ENCODE measurements at places on chromosomes 16 and 17. TPM values are rescaled to one million over a fixed set of nuclear protein-coding genes. Genes with fewer than 3 reads are reported as not detected.
A peak's percentile ranks its signal among the peaks of the same experiment; 100 is the strongest.

The ZG16 gene
- total RNA-seq, result not detected

The ST6GALNAC2 gene
- 1.0 TPM for total RNA-seq

The SRL gene
- total RNA-seq, result 51.1 TPM

The RCVRN gene
- total RNA-seq, result not detected

The ZSCAN10 gene
- 0.78 TPM for total RNA-seq

The ANKRD40CL gene
- not detected for total RNA-seq

The SMIM36 gene
- total RNA-seq, result not detected

The RNF227 gene
- 20.3 TPM for total RNA-seq

The AIPL1 gene
- not detected for total RNA-seq

GRCh38 chr16:65124212-65124548, 2.3 kb upstream of the CDH11 start:
- peaks cover 13% of the 10 kb centered on the region for H3K4me1 ChIP-seq
- no peaks in the 10 kb centered on the region for H3K36me3 ChIP-seq
- H3K27ac ChIP-seq, result no peak overlapping the region
- H3K4me3 ChIP-seq, result no peak overlapping the region

- H3K27me3 ChIP-seq, result no peaks in the 10 kb centered on the region
- H3K4me1 ChIP-seq, result peaks cover 6% of the 10 kb centered on the region
- no peak for DNase-seq
- no peaks in the 10 kb centered on the region for H3K36me3 ChIP-seq
Observed at GRCh38 chr16:78105517-78105916, 6.1 kb downstream of the WWOX start.

GRCh38 chr16:75319513-75320411, 68.3 kb upstream of the BCAR1 start:
- no peak overlapping the region for H3K4me3 ChIP-seq
- H3K27ac ChIP-seq, result no peak overlapping the region
- H3K27me3 ChIP-seq, result no peaks in the 10 kb centered on the region
- no peak for DNase-seq
- peaks cover 25% of the 10 kb centered on the region for H3K4me1 ChIP-seq
- no peaks in the 10 kb centered on the region for H3K36me3 ChIP-seq

DNA sequence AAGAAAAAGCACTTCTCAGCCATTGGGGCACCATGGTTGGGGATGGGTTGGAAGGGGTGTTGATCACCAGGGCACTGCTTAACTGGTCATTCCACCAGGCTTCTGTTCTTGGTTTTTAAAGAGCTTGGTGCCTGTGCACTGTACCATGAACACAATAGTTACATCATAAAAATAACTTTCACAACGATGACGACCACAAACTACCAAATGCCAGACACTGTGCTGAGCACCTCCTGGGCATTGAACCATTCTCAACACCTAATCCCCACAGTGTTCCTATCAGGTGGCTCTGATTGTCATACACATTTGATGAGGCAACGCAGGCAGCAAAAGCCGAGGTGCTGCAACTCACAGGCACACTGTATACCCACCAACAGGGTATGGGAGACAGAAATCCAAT, 208.0 kb downstream of the FOXL1 start:
- no peak overlapping the region for H3K27ac ChIP-seq
- no peak overlapping the region for H3K4me3 ChIP-seq
- H3K4me1 ChIP-seq, result no peaks in the 10 kb centered on the region
- no peaks in the 10 kb centered on the region for H3K27me3 ChIP-seq
- DNase-seq, result no peak

DNA sequence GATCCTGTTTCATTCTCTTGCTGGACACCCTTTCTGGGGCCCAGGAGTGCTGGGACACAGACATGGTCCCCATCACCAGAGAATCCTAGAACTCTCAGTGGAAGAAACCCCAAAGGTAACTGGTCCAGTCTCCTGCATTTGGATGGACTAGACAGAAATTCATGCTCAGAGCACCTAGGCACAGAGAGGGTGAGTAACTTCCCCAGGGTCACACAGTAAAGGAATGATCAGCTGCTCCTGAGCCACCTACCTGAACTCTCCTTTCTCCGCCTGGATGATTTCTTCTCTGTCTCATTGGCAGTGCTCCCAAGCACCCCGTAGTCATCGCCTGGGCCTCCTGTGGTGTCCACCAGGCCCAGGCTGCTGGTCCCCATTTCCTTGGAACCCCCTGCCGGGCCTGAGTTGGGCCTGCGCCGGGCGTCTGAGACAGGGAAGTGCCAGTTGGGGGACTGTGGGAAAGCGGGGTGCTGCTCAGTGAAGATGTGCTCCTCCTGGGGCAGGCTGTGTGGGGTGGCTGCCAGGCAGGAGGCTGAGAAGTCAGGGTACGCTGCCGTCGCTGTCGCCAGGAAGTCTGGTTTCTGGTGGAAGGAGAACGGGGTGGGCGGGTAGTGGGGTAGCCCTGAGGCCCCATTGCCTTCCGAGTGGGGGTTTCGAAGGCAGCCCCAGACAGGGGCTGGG, 767 bp downstream of the MEOX1 start:
- no peak overlapping the region for H3K4me3 ChIP-seq
- H3K27ac ChIP-seq, result no peak overlapping the region
- no peak for DNase-seq
- H3K27me3 ChIP-seq, result no peaks in the 10 kb centered on the region
- H3K36me3 ChIP-seq, result no peaks in the 10 kb centered on the region
- H3K4me1 ChIP-seq, result peaks cover 18% of the 10 kb centered on the region

DNA sequence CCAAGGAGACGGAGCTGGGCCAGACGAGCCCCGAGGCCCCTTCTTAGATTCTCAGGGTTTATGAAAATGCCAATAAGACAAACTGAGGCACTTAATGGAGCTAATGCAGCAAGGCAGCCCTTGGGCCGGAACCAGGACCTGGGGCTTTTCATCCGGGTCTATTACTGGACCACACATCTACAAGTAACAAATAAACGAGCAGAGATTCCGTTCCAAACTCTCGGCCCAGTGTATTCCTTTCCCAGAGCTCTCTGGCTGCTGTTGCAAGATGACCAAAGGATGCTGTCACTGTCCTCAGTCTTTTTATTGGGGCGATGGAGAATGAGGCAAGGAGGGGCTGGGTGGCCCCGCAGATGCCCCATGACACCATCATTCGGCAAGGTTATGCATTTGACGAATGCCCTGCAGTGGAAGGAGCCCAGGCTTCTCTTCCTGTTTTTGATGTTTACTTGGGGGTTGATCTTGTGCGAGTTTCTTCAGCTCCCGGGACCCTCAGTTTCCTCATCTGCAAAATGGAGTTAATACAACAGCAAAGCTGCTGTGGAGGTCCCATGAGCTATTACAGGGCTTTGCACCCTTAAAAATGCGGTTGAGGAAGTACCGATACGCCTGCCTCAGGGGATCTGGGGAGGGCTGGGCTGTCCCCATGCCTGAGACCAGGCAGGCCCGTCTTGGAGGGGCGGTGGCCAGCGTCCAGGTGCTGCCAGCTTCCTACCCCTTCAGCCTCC, 1.1 kb upstream of the NTN1 start:
- no peak overlapping the region for H3K27ac ChIP-seq
- peak overlapping the region; percentile 84 for H3K4me3 ChIP-seq
- no peaks in the 10 kb centered on the region for H3K36me3 ChIP-seq
- peaks cover 12% of the 10 kb centered on the region for H3K4me1 ChIP-seq
- no peak for DNase-seq

DNA sequence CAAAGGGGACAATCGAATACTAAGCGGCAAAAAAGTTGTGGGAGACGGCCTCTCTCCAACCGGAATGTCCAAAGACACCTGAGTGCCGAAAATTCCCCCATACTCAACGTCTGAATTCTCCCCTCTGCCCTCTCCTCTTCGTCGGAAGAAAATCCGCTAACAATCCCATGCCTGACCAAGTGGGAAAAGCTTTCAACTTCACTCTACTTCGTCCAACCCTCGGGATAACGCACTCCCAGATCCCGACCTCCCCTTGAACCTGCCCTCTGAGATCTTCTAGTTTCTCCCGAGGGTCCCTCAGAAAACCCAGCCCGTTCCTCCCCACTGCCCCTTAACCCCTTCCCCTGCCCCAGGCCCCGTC, 961 bp downstream of the AMFR start:
- no peaks in the 10 kb centered on the region for H3K36me3 ChIP-seq
- DNase-seq, result peak; percentile 27

DNA sequence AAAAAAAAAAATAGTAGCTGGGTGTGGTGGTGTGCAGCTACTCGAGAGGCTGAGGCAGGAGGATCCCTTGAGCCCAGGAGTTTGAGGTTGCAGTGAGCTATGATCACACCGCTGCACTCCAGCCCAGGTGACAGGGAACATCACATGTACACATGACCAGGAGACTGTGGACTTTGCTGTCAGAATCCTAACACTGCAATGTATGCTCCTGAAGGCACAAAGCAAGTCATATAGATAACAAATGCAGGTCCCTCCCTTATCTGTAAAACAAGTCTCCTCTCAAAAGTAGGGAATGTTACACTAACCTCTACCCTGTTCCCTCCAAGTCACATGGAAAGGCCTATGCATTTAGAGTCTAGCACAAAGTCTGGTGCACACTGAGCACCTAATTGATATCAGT, 48.5 kb downstream of the ARHGAP17 start:
- H3K4me1 ChIP-seq, result peaks cover 9% of the 10 kb centered on the region
- H3K36me3 ChIP-seq, result peaks cover 25% of the 10 kb centered on the region
- no peak overlapping the region for H3K4me3 ChIP-seq
- no peak overlapping the region for H3K27ac ChIP-seq
- no peaks in the 10 kb centered on the region for H3K27me3 ChIP-seq

DNA sequence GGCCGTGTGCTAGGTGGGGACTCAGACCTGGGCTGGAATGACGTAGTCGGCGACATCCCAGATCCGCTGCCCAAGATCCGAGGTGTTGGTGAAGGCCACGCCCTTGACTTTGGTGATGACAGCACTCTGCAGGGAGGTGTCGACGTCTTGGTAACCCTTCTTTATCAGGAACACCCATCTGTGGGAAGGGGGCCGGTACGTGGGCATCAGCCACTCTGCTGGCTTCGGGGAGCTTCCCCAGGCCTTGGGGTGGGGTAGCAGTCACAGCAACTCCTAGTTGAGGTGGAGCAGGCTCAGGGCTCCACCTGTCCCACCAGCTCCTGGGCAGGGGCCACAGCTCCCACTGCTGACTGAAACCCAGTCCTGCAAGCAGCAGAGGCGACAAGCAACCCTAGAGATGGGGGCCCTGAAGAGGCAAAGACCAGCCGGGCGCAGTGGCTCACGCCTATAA, 4.3 kb downstream of the P2RX5 start:
- no peaks in the 10 kb centered on the region for H3K36me3 ChIP-seq
- H3K27me3 ChIP-seq, result peaks cover 30% of the 10 kb centered on the region
- H3K4me1 ChIP-seq, result peaks cover 8% of the 10 kb centered on the region

GRCh38 chr17:819251-819650, 37.1 kb downstream of the MRM3 start:
- H3K27me3 ChIP-seq, result no peaks in the 10 kb centered on the region
- H3K4me1 ChIP-seq, result no peaks in the 10 kb centered on the region
- H3K36me3 ChIP-seq, result peaks cover 36% of the 10 kb centered on the region
- no peak overlapping the region for H3K4me3 ChIP-seq
- DNase-seq, result no peak

DNA sequence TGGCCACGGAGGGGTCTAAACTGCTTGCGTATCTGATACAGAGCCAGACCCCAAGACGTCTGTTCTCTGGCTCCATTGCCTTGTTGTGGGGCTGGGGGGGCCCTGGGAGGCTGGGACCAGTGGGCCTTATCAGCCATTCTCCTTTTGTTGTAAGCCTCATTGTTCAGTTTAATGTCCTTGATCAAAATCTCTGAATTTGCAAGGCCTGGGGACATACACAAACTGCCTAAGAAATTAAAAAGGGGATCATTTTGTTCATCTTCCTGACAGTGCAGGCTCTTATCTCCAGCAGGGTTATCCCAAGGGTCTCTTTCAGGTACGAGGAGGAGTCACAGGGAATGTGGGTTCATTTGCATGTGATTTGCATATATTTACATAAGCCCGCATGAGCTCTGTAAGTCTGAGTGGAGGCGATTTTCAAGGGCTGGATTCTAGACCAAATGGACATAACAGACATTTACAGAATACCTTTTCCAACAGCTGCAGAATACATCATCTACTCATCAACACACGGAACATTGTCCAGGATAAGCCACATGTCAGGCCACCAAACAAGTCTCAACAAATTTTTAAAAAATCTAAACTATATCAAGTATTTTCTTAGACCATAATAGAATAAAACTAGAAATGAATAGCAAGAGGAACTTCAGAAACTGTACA, 269.8 kb downstream of the RBFOX1 start:
- H3K36me3 ChIP-seq, result no peaks in the 10 kb centered on the region
- H3K27me3 ChIP-seq, result no peaks in the 10 kb centered on the region
- H3K4me3 ChIP-seq, result no peak overlapping the region
- no peaks in the 10 kb centered on the region for H3K4me1 ChIP-seq

DNA sequence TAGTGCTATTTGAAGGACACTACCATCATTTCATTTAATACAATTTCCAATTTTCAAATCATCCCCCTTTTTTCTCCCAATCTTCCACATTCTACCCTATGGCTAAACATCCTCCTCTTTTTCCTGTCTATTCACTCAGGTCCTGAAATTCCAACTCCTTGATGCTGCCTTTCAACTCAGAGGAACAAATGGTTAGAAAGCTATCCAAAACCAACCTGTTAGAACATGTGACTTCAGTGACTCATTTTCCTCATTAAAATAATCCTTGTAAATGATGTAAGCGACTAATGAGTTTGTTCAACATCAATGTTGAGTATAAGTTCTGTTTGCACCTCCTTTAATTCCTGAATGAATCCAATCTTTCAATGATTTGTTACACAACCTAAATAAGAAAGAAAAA, 5.5 kb downstream of the PSMD12 start:
- peak overlapping the region; percentile 14 for H3K27ac ChIP-seq
- DNase-seq, result no peak
- H3K27me3 ChIP-seq, result no peaks in the 10 kb centered on the region
- peaks cover 19% of the 10 kb centered on the region for H3K4me1 ChIP-seq
- peaks cover 8% of the 10 kb centered on the region for H3K36me3 ChIP-seq

- no peak overlapping the region for H3K4me3 ChIP-seq
- H3K27ac ChIP-seq, result no peak overlapping the region
- no peaks in the 10 kb centered on the region for H3K27me3 ChIP-seq
- no peak for DNase-seq
- H3K4me1 ChIP-seq, result no peaks in the 10 kb centered on the region
Observed at GRCh38 chr17:34287875-34288274, 2.3 kb downstream of the CCL11 start.

- no peak overlapping the region for H3K27ac ChIP-seq
- H3K36me3 ChIP-seq, result no peaks in the 10 kb centered on the region
- H3K4me3 ChIP-seq, result no peak overlapping the region
- H3K27me3 ChIP-seq, result no peaks in the 10 kb centered on the region
- no peaks in the 10 kb centered on the region for H3K4me1 ChIP-seq
Observed at GRCh38 chr17:72774236-72774635, 318.3 kb downstream of the SLC39A11 start.

- no peaks in the 10 kb centered on the region for H3K27me3 ChIP-seq
- H3K4me3 ChIP-seq, result no peak overlapping the region
- peaks cover 43% of the 10 kb centered on the region for H3K4me1 ChIP-seq
Observed at GRCh38 chr16:89361751-89362539, 128.4 kb downstream of the ANKRD11 start.

- H3K4me3 ChIP-seq, result no peak overlapping the region
- H3K27me3 ChIP-seq, result no peaks in the 10 kb centered on the region
Observed at GRCh38 chr16:57808589-57809228, 6.4 kb upstream of the KIFC3 start.

- H3K36me3 ChIP-seq, result no peaks in the 10 kb centered on the region
- no peaks in the 10 kb centered on the region for H3K27me3 ChIP-seq
- H3K4me3 ChIP-seq, result no peak overlapping the region
- no peak for DNase-seq
- no peak overlapping the region for H3K27ac ChIP-seq
Observed at GRCh38 chr16:27945233-27945973, 118.1 kb downstream of the GSG1L start.
